CD4-positive, alpha-beta T cell treated with Interleukin-4 for 1 hour (primary cell): ENCODE measurements at places on chromosomes 16 and 17.
A peak's percentile ranks its signal among the peaks of the same experiment; 100 is the strongest.

GRCh38 chr17:48639136-48639535 is 13.0 kb upstream of the HOXB9 start:
- no peak for DNase-seq

- DNase-seq: no peak
Observed at GRCh38 chr16:73448970-73449369, 401.0 kb upstream of the ZFHX3 start.

DNA sequence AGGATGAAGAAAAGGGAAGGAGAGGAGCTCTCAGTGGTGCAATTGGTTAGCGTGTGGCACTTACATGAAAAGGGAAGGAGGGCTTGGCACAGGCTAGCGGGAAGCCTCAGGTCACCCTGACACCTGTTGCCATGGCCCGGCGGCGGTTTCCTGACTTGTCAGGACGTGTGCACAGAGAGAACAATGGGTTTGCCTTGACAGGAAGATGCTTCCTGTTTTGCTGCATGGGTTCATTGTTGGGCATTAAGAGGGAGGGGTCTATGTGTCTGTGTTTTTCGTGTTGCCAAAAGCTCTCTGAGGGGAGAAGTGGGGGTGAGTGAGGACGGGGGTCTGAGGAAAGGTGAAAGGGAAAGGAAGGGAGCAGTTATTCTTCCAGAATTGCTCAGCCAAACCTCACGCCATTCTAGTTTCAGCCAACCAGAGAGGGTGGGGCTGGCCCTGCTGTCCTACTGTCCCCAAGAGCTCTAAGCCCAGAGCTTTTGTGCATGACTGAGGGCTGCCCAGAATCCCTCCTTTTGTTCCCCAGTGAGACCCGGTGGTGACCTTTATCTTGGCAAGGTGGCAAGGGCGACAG is 17.1 kb upstream of the CCR7 start:
- DNase-seq: peak; percentile 77

DNA sequence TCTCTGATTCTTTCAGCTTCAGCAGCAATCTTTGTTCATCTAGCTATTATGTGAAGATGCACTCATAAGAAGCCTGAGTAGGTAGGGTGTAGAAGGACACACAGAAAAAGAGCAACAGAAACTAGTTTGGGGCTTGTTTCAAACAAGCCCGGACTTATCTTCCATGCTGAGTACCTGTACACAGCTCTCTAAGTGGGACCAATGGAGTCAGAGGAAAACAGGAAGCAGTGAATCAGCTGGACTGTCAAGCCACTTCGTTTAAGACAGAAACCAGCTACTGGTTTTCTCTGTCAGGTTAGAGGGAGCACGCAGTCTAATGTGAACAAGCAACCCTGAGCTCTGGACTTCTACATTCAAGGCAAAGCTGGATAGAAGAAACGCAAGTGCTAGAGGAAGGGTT is 16.0 kb downstream of the MAP2K6 start:
- DNase-seq: no peak

GRCh38 chr16:35510701-35511100 is 2051.3 kb downstream of the TP53TG3F start:
- no peak for DNase-seq

GRCh38 chr16:59047114-59047513 is 313.0 kb upstream of the GOT2 start:
- DNase-seq: no peak

- peak; percentile 89 for DNase-seq
Observed at GRCh38 chr16:3129137-3130131, 5.4 kb upstream of the ZNF213 start.

DNA sequence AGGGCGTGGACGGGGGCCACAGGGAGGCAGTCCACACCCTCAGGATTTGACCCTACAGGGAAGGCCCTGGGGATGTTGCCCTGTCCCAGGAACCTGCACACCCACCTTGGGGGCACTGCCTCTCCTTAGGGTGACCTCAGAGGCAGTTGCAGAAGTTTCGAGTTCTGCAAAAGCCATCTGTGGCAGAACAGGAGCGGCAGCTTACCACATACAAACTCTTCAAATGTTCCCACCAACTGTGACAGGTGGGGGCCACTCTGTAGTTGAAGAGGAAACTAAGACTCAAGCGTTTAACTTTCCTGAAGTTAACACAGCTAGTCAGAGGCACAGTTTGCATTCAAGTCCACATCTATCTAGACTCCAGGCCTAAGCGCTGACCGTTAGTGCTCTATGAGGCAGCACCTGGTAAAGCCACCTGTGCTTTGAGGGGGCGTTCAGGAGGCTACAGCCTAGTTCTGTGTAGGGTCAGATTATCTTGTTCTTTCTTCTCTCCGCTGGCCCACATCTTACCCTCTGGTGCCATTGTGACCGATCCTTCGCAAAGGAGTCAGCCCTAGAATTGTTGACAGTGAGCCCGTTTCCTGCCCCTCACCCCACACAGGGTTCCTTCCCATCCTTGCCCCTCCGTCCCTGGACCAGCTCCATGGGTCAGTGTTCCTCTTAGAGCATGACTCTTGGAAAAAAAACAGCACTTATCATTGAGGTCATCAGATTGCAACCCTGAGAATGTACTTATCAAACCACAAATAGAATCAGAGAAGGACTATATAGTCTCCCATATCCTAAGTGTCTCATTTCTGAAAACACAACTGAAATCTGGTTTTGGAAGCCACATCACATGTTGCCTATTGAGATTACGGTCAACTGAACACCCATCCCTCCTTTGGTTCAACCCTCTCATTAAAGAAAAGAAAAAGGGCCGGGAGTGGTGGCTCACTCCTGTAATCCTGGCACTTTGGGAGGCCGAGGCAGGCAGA is 45.4 kb downstream of the CDH1 start:
- DNase-seq: no peak

GRCh38 chr17:4934173-4934979 is 2.3 kb downstream of the GP1BA start:
- DNase-seq: peak; percentile 16

DNA sequence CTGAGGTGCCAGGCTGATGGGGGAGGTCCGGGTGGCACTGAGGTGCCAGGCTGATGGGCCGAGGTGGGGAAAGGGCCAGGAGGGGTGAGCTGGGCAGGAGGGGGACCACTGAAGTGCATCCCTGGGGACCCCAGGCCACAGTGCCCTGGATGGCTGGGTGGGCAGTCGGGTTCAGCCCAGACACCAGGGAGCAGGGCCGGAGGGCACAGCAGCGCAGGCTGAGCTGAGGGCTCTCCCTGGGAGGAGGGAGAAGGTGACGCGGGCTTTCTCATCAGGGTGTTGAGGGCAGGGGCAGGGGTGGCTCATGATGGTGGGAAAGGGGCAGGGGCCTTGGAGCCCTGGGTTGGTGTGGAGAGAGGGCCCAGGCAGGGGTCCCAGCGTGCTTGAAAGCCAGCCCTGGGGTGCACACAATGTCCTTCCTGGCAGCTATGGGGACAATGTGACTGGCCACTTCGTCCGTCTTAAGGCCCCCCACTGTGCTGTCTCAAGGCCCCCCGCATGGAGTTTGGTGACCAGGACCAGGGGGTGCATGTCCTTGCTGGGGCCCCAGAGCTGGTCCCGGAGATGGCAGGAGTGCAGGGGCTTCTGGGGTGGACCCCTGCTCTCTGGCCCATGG is 16.0 kb downstream of the CD7 start:
- DNase-seq: no peak

GRCh38 chr17:16952401-16952800 is 19.5 kb downstream of the TNFRSF13B start:
- DNase-seq: no peak

GRCh38 chr16:77849646-77850258 is 61.4 kb downstream of the VAT1L start:
- DNase-seq: no peak

- no peak for DNase-seq
Observed at GRCh38 chr17:50272246-50272645, 2.0 kb upstream of the TMEM92 start.

DNA sequence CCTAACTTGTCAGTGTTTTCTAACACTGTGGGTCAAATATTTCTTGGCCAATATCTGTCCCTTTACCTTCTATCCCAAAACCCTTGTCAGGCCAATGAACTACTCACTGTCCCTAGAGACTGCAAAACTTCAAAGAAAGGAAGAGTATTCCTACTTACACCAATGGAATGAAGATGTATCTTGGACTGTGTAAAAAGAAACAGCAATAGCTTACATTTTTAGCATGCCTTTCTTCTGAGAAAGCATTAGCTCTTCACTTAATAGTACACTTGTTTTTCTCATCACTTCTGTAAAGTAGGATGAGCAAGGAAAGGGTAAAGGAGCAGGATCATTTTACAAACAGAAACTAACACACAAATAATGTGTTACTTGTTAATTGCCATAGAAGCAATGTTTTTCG is 73.9 kb downstream of the STH start:
- no peak for DNase-seq

DNA sequence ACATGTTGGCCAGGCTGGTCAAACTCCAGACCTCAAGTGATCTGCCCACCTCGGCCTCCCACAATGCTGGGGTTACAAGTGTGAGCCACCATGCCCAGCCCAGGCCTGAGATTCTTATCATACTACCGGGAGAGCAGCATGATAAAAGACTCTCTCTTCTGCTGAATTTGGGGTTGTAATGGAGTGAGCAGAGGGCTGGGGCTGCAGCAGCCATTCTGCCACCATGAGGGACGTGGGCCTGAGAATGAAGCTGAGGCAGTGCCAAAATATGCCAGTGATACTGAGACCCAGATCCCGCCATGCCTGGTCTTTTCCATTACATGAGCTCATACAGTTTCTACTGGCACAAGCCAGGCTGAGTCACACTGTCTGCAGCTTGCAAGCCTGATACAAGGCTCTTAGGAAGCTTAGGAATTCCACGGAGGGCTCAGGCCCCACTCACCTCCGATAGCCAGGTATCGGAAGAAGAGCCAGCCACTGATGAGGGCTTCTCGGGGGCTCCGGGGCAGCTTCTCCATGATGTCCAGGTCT is 19.6 kb upstream of the P2RX1 start:
- DNase-seq: no peak

- DNase-seq: no peak
Observed at GRCh38 chr17:32523017-32523680, 36.4 kb downstream of the CDK5R1 start.

DNA sequence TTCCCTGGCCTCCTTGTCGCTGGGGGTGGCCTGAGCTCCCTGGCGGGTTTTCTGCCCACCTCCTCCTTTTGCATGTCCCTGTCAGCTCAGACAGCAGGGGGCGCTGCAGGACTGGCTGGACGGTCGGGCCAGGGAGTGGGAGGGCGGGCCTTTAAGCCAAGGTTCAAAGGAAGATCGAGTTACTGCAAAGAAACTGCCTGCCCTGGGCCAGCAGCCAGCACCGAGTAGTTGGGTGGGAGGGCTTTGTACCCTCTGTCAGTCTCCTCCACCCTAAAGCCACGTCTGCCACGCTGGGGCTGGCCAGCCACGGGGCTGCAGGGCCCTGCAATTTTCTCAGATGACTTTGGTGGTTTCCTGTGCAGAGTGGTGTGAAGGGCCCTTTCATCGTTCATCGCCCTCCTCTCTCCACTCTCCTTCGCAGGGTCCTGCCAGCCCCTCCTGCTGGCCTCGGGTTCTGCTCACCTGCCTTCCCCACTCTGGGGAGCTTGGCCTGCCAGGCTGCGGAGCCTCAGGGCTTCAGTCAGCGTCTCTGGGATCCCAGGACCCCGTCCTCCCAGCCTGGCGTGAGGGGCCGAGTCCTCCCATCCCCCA is 12.3 kb downstream of the GPR142 start:
- peak; percentile 90 for DNase-seq

GRCh38 chr16:51696376-51696775 is 545.3 kb upstream of the SALL1 start:
- DNase-seq: no peak
